ENCODE measurements at places on chromosomes 3 and 15.

DNA sequence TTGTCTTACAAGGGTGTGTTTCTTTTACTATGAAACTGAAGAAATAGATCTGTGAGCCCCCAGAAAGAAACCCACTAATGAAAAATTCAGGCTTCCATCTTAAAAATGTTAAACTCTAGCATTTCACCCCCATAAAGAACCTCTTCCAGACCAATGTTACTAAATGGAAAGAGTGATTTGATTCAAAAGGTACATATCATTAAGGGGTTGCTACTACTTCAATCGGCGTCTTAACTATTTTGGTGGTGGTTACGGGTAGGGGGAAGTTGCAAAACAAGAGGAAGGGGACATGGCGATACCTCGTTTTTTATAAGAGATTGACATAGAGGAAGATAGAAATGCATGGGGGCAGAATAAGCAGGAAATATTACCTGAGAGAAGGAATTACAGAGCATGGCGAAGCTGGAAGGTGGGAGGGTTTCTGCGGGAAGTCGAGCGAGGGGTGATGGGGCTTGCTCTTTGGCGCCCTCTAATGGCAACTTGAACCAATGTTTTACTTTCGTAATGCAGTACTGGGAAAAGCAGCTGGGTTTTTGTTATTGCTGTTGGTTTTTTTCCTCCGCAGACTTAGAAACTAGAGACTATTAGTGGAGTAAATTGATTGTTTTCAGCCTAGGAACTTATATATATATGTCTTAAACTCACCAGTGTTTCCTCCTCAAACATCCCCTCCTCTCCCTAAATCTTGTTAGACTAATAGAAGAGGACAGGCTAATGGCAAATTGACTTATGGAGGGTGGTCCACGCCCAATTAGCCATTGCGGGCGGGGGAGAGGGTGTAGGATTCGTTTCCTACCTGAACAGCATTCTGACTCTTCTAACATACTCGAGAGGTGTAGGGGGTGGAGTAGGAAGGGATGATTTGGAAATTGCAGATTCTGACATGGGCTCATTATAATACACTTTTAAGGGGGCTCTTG, 11.3 kb upstream of the SOX2 start:
- DNase-seq: peak; percentile 65

- no peak for DNase-seq
These were observed 215.7 kb downstream of the POLQ start for GRCh38 chr3:121330118-121330517.

GRCh38 chr15:96807361-96807760, 476.9 kb downstream of the NR2F2 start:
- no peak for DNase-seq

GRCh38 chr3:117750674-117751269, 1041.2 kb downstream of the TUSC7 start:
- no peak for DNase-seq

DNA sequence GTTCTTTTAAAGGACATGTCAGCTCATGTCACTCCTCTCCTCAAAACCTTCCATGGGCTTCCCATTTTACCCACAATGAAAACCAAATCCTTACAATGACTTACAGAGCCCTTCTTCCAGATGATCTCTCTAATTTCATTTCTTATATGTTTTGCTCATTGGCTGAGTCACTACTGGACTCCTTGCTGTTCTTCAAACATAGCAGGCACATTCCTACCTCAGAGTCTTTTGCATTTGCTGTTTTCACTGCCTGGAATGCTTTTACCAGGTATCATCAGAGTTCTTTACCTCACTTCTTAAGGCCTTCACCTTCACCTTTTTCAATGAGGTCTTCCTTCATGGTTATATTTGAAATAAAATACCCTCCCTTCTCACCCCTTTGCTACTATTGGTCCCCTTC, 57.3 kb downstream of the NECTIN3 start:
- no peak for DNase-seq

GRCh38 chr3:55454611-55455010, 32.5 kb downstream of the WNT5A start:
- DNase-seq: no peak

- no peak for DNase-seq
These were observed 12.2 kb downstream of the NEK10 start for GRCh38 chr3:27356976-27357375.

Measured in caudate nucleus (tissue), 63 donors.